ENCODE measurements at places on chromosomes 2 and 18. TPM values are rescaled to one million over a fixed set of nuclear protein-coding genes. Genes with fewer than 3 reads are reported as not detected.

DNA sequence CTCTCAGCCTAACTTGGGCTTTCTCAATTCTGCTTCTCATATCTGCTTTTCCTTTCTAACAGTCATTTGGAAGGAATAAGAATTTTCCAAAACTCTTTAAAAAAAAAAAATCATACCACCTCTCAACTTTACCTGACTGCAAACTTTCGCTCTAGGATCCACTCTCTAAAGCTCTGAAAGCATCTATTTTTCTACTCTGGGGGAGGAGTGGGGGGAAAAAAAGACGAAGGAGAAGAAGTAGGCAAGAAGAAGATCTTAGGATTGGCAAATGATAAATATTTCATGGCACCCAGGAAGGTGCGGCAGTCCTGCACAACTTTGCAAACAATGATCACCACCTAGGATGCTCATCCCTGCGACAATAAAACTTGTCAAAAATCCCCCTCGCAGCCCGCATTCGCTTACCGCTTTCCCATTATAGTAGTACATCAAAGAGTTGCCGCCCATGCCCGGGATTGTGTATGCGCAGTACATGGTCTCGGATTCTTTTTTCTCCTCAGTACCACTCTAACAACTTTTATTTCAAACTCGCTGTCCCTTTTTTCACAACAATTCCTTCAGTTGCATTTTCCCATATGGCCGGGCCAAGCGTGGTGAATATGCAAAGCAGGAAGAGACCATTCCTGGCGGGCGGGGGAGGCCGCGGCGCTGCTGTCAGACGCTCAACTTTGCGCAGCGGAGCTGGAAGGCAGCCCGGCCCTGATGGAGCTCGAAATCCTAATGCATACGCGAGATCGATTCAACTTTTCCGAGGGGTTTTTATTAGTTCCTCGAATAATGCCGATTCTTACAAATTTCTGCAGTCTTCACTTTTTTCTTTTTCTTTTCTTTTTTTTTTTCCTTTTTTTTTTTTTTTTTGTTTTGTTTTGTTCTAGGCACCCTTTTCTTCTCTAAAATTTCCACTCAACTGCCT lies 266.5 kb downstream of the TCF4 start:
- DNase-seq = peak; percentile 86
- H3K4me1 ChIP-seq = no peaks in the 10 kb centered on the region
- no peaks in the 10 kb centered on the region for H3K36me3 ChIP-seq
- peak overlapping the region; percentile 79 for H3K27ac ChIP-seq
- H3K4me3 ChIP-seq = peak overlapping the region; percentile 11
- H3K27me3 ChIP-seq = peaks cover 16% of the 10 kb centered on the region

DNA sequence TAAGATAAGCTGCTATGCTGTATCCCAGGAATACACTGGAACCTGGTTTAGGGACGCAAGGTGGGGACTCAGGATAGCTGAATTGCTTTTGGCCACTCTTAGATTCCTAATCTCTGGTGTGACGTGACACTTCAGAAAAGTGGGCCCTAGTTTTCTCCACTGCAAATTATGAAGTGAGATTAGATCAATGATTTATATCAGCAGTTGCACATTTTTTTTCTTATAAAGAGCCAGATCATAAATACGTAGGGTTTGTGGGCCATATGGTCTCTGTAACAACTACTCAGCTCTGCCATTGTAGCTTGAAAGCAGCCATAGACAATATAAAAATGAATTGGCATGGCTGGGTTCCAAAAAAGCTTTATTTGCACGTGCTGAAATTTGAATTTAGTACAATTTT lies 85.4 kb upstream of the CPO start:
- no peaks in the 10 kb centered on the region for H3K36me3 ChIP-seq
- no peak overlapping the region for H3K4me3 ChIP-seq
- DNase-seq = no peak
- H3K27ac ChIP-seq = no peak overlapping the region

GRCh38 chr2:168394262-168394661 lies 61.8 kb upstream of the CERS6 start:
- no peak for DNase-seq
- H3K27ac ChIP-seq = no peak overlapping the region
- no peaks in the 10 kb centered on the region for H3K36me3 ChIP-seq
- no peaks in the 10 kb centered on the region for H3K4me1 ChIP-seq

GRCh38 chr2:220178991-220179695 lies 551.7 kb downstream of the SLC4A3 start:
- DNase-seq = no peak
- no peaks in the 10 kb centered on the region for H3K36me3 ChIP-seq
- H3K4me1 ChIP-seq = no peaks in the 10 kb centered on the region
- no peak overlapping the region for H3K27ac ChIP-seq

DNA sequence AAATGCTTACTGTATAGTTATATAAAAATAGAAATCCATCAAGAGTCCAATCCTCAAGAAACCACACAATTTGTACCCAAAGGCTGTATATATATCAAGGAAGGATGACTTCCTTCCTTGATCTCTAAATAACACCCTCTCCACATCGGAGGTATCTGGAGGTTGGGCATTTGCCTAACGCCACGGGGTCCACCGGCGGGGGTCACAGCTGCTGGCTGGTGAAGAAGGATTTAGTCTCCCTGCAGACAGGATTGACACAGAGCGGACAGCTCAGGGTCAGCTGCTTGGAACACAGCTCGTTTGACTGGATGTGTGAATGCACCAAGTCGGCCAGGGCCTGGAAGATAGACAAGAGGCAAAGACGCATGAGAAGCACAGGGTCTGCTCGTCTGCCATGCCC lies 36.0 kb downstream of the FECH start:
- no peaks in the 10 kb centered on the region for H3K27me3 ChIP-seq
- H3K36me3 ChIP-seq = no peaks in the 10 kb centered on the region
- no peak overlapping the region for H3K4me3 ChIP-seq
- no peak for DNase-seq
- no peak overlapping the region for H3K27ac ChIP-seq

- no peak overlapping the region for H3K27ac ChIP-seq
- no peaks in the 10 kb centered on the region for H3K36me3 ChIP-seq
- H3K4me3 ChIP-seq = no peak overlapping the region
- H3K4me1 ChIP-seq = no peaks in the 10 kb centered on the region
These were observed 120.9 kb upstream of the DCC start for GRCh38 chr18:52219102-52219501.

GRCh38 chr2:235495373-235496238 lies 1.8 kb downstream of the AGAP1 start:
- DNase-seq = no peak
- no peak overlapping the region for H3K27ac ChIP-seq
- peak overlapping the region; percentile 53 for H3K4me3 ChIP-seq
- H3K36me3 ChIP-seq = no peaks in the 10 kb centered on the region

DNA sequence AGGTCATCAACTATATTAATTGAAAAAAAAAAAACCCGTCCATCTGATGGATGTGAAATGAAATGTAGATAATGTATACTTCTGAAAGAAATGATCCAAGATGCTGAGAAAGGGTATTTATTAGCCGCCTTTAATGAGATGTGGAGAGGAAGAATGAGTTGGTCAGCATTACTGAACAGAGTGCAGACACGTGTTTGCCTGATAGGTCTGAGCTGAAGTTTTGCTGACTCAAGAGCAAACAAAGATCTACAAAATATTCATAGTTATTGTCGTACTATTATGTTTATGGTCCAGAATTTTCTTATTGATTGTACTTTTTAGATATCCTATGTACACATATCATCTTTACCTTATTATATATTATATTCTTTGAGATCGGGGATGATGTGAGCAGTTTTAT lies 235.3 kb downstream of the RDH14 start:
- H3K27me3 ChIP-seq = no peaks in the 10 kb centered on the region
- no peak overlapping the region for H3K27ac ChIP-seq
- DNase-seq = no peak
- no peak overlapping the region for H3K4me3 ChIP-seq
- no peaks in the 10 kb centered on the region for H3K4me1 ChIP-seq

- H3K4me1 ChIP-seq = peaks cover 5% of the 10 kb centered on the region
- no peak for DNase-seq
- H3K27ac ChIP-seq = no peak overlapping the region
- H3K36me3 ChIP-seq = no peaks in the 10 kb centered on the region
These were observed 30.6 kb upstream of the PPP3R1 start for GRCh38 chr2:68282811-68283418.

DNA sequence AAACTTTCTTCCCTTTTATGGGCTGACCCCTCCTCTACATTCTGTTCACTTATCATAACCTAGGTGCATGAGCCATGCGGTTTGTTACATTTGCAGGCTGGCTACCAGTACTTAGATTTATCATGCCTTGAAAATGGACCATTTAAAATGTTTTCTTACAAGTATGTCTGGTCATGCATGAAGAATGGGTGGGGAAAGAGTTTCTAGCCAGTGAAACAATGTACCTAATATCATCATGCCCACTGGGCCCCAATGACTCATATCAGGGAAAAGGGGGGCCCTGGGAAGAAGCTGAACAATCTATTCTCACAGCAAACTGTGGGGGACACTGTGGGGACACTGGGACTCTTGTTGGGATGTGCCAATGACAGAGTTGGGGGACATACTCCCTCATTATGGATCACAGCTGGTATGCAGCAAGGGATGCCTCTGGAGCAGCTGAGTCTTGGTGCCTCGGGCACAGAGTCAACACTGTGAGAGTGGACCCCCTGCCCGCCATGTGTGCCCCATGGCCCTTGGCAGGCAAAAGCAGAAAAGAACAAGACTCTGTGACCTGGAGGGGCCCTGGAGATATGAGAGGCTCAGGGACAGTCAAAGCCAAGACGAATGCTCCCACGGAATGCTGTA lies 156.3 kb downstream of the ZNF516 start:
- H3K36me3 ChIP-seq = no peaks in the 10 kb centered on the region
- H3K4me1 ChIP-seq = no peaks in the 10 kb centered on the region
- H3K27ac ChIP-seq = no peak overlapping the region
- no peaks in the 10 kb centered on the region for H3K27me3 ChIP-seq
- no peak for DNase-seq

GRCh38 chr18:13139885-13140450 lies 78.6 kb upstream of the LDLRAD4 start:
- H3K27ac ChIP-seq = no peak overlapping the region
- no peak for DNase-seq
- no peaks in the 10 kb centered on the region for H3K36me3 ChIP-seq
- no peaks in the 10 kb centered on the region for H3K27me3 ChIP-seq

- H3K36me3 ChIP-seq = no peaks in the 10 kb centered on the region
- H3K27ac ChIP-seq = no peak overlapping the region
- H3K27me3 ChIP-seq = no peaks in the 10 kb centered on the region
- no peak overlapping the region for H3K4me3 ChIP-seq
- H3K4me1 ChIP-seq = no peaks in the 10 kb centered on the region
These were observed 711 bp downstream of the GPR17 start for GRCh38 chr2:127646487-127647241.

- H3K36me3 ChIP-seq = no peaks in the 10 kb centered on the region
- H3K27me3 ChIP-seq = no peaks in the 10 kb centered on the region
- H3K4me1 ChIP-seq = peaks cover 10% of the 10 kb centered on the region
These were observed 1.0 kb upstream of the PUM2 start for GRCh38 chr2:20351555-20352229.

GRCh38 chr2:141707486-141707885 lies 423.3 kb downstream of the LRP1B start:
- H3K36me3 ChIP-seq = no peaks in the 10 kb centered on the region
- DNase-seq = no peak
- H3K4me1 ChIP-seq = no peaks in the 10 kb centered on the region
- no peak overlapping the region for H3K27ac ChIP-seq
- H3K4me3 ChIP-seq = no peak overlapping the region

- no peaks in the 10 kb centered on the region for H3K36me3 ChIP-seq
- DNase-seq = no peak
- H3K27me3 ChIP-seq = no peaks in the 10 kb centered on the region
- no peak overlapping the region for H3K4me3 ChIP-seq
- no peak overlapping the region for H3K27ac ChIP-seq
These were observed 226.4 kb upstream of the SALL3 start for GRCh38 chr18:78753240-78753639.

- no peak for DNase-seq
- no peaks in the 10 kb centered on the region for H3K36me3 ChIP-seq
- no peaks in the 10 kb centered on the region for H3K27me3 ChIP-seq
- peaks cover 9% of the 10 kb centered on the region for H3K4me1 ChIP-seq
- no peak overlapping the region for H3K27ac ChIP-seq
These were observed 52.7 kb upstream of the PROKR1 start for GRCh38 chr2:68590702-68591101.

- H3K36me3 ChIP-seq = no peaks in the 10 kb centered on the region
- H3K27ac ChIP-seq = no peak overlapping the region
- H3K4me1 ChIP-seq = no peaks in the 10 kb centered on the region
- H3K27me3 ChIP-seq = no peaks in the 10 kb centered on the region
- DNase-seq = no peak
These were observed 201.5 kb upstream of the PXDN start for GRCh38 chr2:1945819-1946218.

GRCh38 chr2:119852214-119852613 lies 92.5 kb downstream of the PTPN4 start:
- H3K4me3 ChIP-seq = no peak overlapping the region
- H3K27ac ChIP-seq = no peak overlapping the region
- no peak for DNase-seq
- no peaks in the 10 kb centered on the region for H3K36me3 ChIP-seq
- no peaks in the 10 kb centered on the region for H3K4me1 ChIP-seq

DNA sequence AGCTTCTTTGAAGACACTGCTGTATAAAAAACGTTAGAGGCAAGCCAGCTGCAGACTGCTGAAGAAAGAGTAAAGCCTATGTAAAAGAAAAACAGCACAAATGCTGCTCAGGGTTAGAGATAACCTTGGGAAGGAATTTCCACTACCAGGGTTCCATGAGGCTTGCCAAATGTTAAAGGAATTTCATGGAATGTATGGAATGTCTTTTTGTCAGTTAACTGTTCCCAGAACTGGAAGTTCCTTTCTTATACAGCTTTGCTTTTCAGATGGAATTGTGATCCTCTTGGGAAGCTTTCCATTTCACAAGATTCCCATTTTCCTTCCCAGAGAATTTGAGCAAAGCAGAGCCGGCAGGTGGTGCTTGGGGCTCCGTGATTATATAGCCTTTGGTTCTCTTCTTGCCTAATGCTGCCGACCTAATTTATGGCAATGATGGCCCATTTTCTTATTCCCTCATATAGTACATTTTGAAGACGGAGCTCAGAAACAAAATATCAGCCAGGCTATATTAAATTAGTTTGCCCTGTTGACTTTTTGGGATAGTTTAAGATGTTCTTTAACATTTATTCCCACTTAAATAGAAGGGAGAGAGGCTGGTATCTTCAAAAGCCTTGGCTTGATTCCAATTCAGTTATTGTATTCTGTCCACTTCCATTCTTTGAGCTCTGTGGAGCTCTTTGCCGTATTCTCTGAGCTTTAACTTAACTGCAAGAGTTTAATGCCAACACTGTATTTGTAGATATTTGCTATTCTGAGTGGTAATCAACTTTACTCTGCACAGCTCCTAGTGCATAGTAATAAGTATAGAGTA lies 162.3 kb downstream of the PHLPP1 start:
- H3K27me3 ChIP-seq = no peaks in the 10 kb centered on the region
- H3K27ac ChIP-seq = no peak overlapping the region
- DNase-seq = no peak
- no peaks in the 10 kb centered on the region for H3K36me3 ChIP-seq

GRCh38 chr2:162401871-162402270 lies 57.9 kb downstream of the GCA start:
- no peak overlapping the region for H3K27ac ChIP-seq
- no peaks in the 10 kb centered on the region for H3K36me3 ChIP-seq
- no peaks in the 10 kb centered on the region for H3K4me1 ChIP-seq
- no peak overlapping the region for H3K4me3 ChIP-seq
- no peaks in the 10 kb centered on the region for H3K27me3 ChIP-seq

The SPP2 gene
- total RNA-seq = not detected

The CCT4 gene
- total RNA-seq = 84.4 TPM

The NEU4 gene
- not detected for total RNA-seq

The BBS5 gene
- total RNA-seq = 5.8 TPM

The ANKRD30B gene
- total RNA-seq = 0.74 TPM

The CDCA7 gene
- 0.87 TPM for total RNA-seq

The KCMF1 gene
- total RNA-seq = 60.6 TPM

The C1QL2 gene
- total RNA-seq = not detected

The ELOA2 gene
- total RNA-seq = not detected

Data from pancreas (tissue), 10 donors.